ENCODE measurements at places on chromosomes 5 and 9. TPM values are rescaled to one million over a fixed set of nuclear protein-coding genes. Genes with fewer than 3 reads are reported as not detected.

FBXL7 gene
- total RNA-seq = 3.3 TPM

TUSC1 gene
- 3.8 TPM for total RNA-seq

SHROOM1 gene
- total RNA-seq = 3.5 TPM

C5orf15 gene
- 29.3 TPM for total RNA-seq

IPO11 gene
- 22.7 TPM for total RNA-seq

Measured in bronchial smooth muscle cell (primary cell).